SK-N-SH treated with all-trans-retinoic acid at 6 μM for 48 hours (cell line): ENCODE measurements at places on chromosomes 1 and 21.

DNA sequence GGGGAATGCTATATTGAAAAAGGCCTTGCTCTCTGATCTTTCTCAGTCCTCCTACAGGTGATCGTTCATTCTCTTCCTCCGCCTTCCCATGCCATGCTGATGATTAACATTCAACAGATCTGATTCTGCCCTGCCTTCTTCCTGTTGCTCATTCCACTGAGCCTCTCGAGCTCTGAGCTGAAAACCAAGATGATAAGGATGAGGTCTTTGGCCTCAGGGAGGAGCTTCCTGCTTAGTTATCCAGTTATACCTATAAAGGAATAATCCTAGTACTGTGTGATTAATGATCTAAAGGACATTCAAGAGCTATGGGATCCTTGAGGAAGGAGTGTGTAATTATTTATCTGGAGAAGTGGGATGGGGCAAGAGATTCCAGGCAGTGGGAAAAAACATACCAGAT lies 25.2 kb upstream of the MAP3K7CL start:
- ATAC-seq: peak; percentile 64

GRCh38 chr1:29502225-29502910 lies 266.0 kb downstream of the PTPRU start:
- ATAC-seq: no peak

- ATAC-seq: peak; percentile 74
Measured at GRCh38 chr1:218488986-218489385, 143.8 kb downstream of the TGFB2 start.

DNA sequence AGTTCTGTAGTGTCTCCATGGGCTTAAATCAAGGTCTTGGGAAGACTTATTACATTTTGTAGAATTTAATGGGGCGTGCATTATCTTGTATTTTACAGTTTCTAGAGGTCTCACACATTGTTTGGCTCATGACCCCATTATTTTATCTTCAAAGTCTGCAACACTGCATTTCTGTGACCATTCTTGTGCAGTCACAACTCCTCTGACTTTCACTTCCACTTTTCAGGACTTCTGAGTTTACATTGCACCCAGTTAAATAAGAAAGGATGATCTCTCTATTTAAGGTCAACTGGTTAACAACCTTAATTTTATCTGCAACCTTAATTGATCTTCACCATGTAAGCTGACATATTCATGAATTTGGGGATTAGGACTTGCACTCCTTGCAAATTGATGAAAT lies 1186.6 kb downstream of the MRPL39 start:
- no peak for ATAC-seq

DNA sequence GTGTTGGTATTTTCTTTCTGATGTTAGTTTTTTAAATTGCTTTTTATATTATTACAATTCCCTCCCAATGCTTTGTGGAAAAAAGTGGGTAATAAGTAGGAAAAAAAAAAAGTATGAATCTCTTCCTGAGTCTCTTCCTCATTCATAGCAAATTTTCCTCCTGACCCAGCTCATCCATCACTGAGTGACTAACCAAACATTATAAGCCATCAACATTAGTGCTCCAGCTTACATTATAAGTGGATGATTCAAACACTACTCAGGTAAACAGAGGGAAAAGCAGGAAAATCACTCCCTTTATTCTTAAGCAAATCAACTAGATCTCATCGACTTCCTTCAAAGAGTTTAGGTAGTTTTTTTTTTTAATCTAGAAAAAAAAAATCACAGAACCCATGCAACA lies 15.4 kb upstream of the SAMD13 start:
- ATAC-seq: no peak

- no peak for ATAC-seq
Measured at GRCh38 chr21:31860851-31861250, 12.0 kb upstream of the HUNK start.
